Left ventricle myocardium superior (tissue), 1 donor: ENCODE measurements at places on chromosomes 5 and 9. TPM values are rescaled to one million over a fixed set of nuclear protein-coding genes. Genes with fewer than 3 reads are reported as not detected.

GRCh38 chr9:34701769-34702736 lies 7.9 kb downstream of the CCL21 start:
- peak; percentile 91 for DNase-seq

The ZBED3 gene
- total RNA-seq: 4.7 TPM

The PCDHB16 gene
- total RNA-seq: 2.7 TPM

The PCDHA4 gene
- 0.10 TPM for total RNA-seq

GRCh38 chr5:179187681-179188575 lies 127.8 kb downstream of the ZNF354C start:
- DNase-seq: peak; percentile 19

GRCh38 chr5:126456217-126456820 lies 33.1 kb downstream of the GRAMD2B start:
- no peak for DNase-seq

GRCh38 chr9:75438716-75439115 lies 350.4 kb downstream of the OSTF1 start:
- DNase-seq: no peak
